ENCODE measurements at places on chromosomes 7 and 10. TPM values are rescaled to one million over a fixed set of nuclear protein-coding genes. Genes with fewer than 3 reads are reported as not detected.

DNA sequence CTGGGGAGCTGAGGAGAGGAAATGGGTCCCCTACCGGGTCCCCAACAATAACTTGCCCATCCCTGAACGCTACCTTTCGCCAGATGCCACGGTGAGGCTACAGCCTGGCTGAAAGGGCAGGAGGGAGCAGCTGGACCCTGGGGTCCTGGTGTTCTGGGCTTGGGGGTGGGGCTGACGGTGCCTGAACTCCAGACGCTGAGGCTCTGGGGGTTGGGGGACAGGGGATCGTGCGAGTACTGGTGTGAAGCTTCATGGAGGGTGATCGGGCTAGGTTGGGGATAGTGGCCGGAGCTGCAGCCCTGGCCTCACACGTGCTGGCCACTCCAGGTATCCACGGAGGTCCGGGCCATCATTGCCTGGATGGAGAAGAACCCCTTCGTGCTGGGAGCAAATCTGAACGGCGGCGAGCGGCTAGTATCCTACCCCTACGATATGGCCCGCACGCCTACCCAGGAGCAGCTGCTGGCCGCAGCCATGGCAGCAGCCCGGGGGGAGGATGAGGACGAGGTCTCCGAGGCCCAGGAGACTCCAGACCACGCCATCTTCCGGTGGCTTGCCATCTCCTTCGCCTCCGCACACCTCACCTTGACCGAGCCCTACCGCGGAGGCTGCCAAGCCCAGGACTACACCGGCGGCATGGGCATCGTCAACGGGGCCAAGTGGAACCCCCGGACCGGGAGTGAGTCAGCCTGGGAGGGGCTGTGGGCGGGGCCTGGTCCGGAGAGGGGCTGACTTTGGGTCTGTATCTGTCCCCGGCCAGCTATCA lies 8.3 kb downstream of the AEBP1 start:
- no peak for DNase-seq

- DNase-seq: no peak
Measured at GRCh38 chr7:139034336-139034735, 1.5 kb downstream of the ZC3HAV1L start.

The HDAC9 gene
- total RNA-seq: 136 TPM

DNA sequence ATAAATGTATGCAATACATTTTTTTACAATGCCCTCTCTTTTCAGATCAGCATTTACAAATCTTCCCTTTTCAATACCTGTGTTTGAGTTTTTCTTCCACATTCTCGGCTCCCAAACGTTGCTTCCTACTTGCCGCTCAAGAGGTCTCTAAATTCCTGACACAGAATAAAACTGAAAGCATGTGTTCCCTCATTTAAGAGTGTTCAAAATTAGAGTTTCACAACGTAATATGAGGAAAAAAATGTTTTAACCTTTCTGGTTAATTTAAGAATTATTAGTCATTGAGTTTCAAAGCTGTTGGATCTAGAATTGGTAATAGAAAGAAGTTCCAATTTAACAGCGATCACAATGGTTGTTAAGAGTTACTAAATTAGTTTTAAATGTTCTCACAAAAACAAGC lies 100.4 kb downstream of the ARID5B start:
- DNase-seq: no peak

- no peak for DNase-seq
Measured at GRCh38 chr7:72234086-72234485, 178.1 kb downstream of the CALN1 start.

- no peak for DNase-seq
Measured at GRCh38 chr7:49770838-49771237, 2.6 kb upstream of the VWC2 start.

The GIMAP2 gene
- 2.1 TPM for total RNA-seq

- no peak for DNase-seq
Measured at GRCh38 chr7:106289848-106290247, 5.1 kb upstream of the NAMPT start.

- no peak for DNase-seq
Measured at GRCh38 chr10:6593241-6593671, 13.2 kb upstream of the PRKCQ start.

DNA sequence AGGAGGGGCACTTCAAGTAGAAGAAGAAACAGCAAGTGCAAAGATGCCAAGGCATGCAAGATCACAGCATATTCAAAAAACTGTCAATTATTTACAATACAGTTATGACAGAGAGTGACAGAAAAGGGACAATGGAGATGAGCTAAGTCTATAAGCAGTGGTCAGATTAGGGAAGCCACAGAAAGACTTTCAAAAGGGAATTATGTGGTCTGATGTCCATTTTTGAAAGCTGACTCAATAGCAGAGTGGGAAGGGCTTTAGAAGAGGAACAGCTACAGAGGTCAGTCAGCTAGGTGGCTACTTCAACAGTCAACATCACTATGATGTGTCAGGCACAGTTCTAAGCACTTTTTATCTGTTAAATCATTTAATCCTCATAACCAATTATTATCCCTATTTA lies 45.2 kb upstream of the SPOCK2 start:
- peak; percentile 76 for DNase-seq

- DNase-seq: no peak
Measured at GRCh38 chr10:77670817-77671443, 33.3 kb upstream of the KCNMA1 start.

DNA sequence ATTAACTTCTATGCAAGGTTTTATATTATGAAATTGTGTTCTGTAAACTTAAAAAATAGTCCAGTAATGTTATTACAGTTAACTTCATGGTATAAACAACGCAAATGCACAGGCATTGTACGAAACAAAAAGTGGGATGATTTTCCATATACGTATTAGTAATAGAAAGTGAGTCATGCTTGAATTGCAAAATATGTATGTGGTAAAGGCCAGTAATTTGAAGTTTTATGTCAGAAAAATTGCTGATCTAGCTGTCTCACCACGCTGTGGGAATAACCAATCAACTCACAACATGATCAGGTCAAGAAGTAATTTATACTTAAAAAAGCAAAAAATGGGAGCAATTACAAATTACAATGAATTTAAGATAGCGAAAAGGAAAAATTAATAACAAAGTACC lies 37.0 kb upstream of the GLI3 start:
- DNase-seq: no peak

The LIPN gene
- total RNA-seq: not detected

The GNAT3 gene
- not detected for total RNA-seq

GRCh38 chr10:71694567-71694968 lies 25.0 kb downstream of the C10orf105 start:
- no peak for DNase-seq

The NME8 gene
- not detected for total RNA-seq

The MTPN gene
- total RNA-seq: 135 TPM

GRCh38 chr7:111018960-111019736 lies 71.8 kb upstream of the LRRN3 start:
- DNase-seq: no peak

DNA sequence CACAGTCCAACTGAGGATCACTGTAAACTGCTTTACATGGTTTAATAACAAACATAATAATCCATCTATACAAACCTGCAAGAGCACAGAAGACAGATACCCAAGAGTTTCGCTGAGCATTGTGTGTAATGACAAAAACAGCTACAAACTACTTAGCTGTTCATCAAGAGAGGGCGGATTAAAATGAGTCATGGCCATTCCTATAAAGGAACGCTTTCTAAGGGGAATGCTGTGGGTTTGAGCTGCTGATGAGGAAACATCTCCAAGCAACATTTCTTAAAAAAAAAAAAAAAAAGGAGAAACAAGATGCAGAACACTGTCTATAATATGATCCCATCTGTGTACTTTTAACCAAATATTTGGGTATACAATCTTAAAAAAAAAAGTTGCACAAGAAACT lies 33.8 kb downstream of the VOPP1 start:
- peak; percentile 74 for DNase-seq

DNA sequence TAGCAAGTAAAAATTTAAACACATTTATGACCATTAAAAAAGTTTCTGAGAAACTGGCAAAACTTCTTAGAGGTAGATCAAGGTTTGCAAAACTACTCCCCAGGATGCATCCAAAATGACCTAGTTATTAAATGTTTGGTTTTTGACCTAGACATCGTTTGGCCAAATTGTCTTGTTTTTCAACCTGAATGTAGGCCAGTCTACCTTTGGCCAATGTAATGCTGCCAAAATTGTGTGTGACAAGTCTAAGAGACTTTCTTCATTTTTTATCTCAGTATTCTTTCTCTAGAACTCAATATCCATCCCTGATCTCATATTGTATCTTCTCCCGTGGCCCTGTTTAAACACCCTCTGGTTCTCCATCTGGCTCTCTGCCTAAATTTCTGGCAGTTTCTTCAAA lies 202.0 kb downstream of the CXCL12 start:
- no peak for DNase-seq

GRCh38 chr7:3937146-3937545 lies 636.1 kb downstream of the SDK1 start:
- no peak for DNase-seq

The CASTOR2 gene
- total RNA-seq: 18.9 TPM

The PPP1R3A gene
- total RNA-seq: 6.9 TPM

GRCh38 chr7:157253850-157254249 lies 83.0 kb upstream of the DNAJB6 start:
- no peak for DNase-seq

The VSTM4 gene
- total RNA-seq: 25.2 TPM

- DNase-seq: no peak
Measured at GRCh38 chr10:72292223-72292691, 18.5 kb downstream of the DDIT4 start.

DNA sequence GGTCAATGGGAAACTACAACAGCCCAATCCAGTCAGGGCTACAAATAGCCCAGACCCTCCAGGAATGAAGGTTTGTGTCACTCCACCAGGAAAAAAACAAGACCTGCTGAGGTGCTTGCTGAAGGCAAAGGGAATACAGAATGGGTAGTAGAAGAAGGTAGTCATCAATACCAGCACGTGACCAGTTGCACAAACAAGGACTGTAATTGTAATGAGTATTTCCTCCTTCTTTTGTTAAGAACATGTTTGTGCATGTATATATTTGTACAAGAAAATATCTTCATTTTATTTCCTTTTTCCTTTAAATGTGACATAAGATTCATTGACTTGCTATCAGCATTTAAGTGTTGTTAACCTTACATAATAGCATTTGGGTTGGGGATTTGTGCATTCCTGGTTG lies 229.3 kb downstream of the IMMP2L start:
- DNase-seq: no peak

DNA sequence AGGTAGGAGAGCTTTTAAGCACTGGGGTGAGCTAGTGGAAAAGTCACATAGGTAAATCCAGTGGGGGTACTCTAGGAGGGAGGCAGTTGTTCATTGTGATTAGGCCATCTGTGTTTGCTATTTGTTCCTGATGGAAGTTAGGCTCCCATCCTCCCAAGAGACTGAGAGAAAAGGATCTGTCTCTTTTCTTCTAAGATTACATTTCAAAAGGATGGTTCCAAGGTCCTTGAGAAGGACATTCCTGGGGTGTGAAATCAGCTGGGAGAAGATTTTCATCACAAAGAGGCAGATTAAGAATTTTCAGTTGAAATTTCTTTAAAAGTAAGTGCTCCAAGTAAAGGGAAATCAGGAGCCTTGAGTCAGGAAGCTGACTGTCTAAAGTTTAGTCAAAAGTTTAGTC lies 210.8 kb upstream of the CSTF2T start:
- no peak for DNase-seq

DNA sequence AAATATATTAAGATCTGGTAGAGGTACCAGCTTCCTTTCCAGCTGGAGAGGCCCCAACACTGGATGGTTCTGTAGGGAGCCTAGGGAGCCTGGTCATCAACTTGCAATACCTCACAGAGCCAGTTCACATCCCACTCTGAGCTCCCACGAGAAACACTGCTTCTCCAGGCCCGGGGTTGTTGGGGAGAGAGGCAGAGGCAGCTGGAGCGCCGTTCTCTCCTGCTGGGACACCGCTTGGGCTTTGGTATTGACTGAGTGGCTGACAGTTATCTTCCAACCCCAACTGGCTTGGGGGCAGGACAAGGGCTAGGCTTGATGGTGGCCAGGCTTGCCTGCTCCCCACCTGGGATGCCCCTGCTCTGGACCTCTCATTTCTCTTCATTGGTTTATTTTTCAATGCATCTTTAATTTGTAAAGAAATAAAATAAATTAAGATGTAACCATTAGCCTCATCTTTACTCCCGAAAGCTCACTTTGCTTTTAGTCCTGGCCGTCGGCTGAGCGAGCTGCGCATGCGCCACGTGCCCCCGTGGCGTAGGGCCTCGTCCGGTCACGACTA lies 10.0 kb upstream of the CHCHD1 start:
- DNase-seq: peak; percentile 89

All from myocyte (in vitro differentiated cells).